Hair follicular keratinocyte (primary cell): ENCODE measurements at places on chromosomes 2 and 18. TPM values are rescaled to one million over a fixed set of nuclear protein-coding genes. Genes with fewer than 3 reads are reported as not detected.

TOGARAM2 gene
- total RNA-seq = not detected in 2 replicates

RNPEPL1 gene
- 18.6 and 35.8 TPM in 2 replicates for total RNA-seq

OLA1 gene
- 131 and 162 TPM in 2 replicates for total RNA-seq

GREB1 gene
- 0.31 and 1.0 TPM in 2 replicates for total RNA-seq

LRP2 gene
- not detected in 2 replicates for total RNA-seq

PLCL1 gene
- total RNA-seq = not detected in 2 replicates

TLX2 gene
- 0.08 TPM in 1 of 2 replicates, not detected in the other for total RNA-seq

SGPP2 gene
- 0.08 TPM in 2 replicates for total RNA-seq

ARHGEF33 gene
- 0.08 TPM in 1 of 2 replicates, not detected in the other for total RNA-seq

KLHL41 gene
- total RNA-seq = 0.04 TPM in 1 of 2 replicates, not detected in the other

AQP12B gene
- total RNA-seq = not detected in 2 replicates
